Peyer's patch (tissue), 4 donors: ENCODE measurements at places on chromosomes 2 and 18. TPM values are rescaled to one million over a fixed set of nuclear protein-coding genes. Genes with fewer than 3 reads are reported as not detected.

The ABCG5 gene
- total RNA-seq, result 3.5 TPM

DNA sequence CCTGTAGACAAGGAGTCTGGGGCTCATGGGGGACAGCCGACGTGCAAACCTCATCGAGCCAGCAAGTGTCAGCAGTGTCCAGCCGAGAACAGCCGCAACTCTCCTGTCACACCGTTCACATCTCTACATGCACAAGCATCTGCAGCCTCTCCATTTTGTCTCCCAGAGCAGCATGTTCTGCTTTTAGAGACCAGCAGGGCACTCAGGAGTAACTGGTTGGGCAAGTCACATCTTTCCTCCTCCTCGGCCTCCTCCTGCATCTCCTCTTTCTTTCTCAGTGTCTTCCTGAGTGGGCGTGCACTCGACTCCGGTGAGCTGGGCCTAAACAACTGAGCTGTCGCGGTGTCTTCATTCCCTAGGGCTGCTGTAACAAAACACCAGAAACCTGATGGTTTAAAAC lies 249.9 kb downstream of the SH3BP4 start:
- H3K4me1 ChIP-seq, result no peaks in the 10 kb centered on the region
- no peaks in the 10 kb centered on the region for H3K27me3 ChIP-seq
- no peak overlapping the region for H3K4me3 ChIP-seq
- H3K27ac ChIP-seq, result no peak overlapping the region
- DNase-seq, result no peak

GRCh38 chr18:37332628-37333420 lies 232.8 kb downstream of the CELF4 start:
- no peaks in the 10 kb centered on the region for H3K27me3 ChIP-seq
- no peak for DNase-seq
- no peaks in the 10 kb centered on the region for H3K36me3 ChIP-seq
- H3K27ac ChIP-seq, result no peak overlapping the region

DNA sequence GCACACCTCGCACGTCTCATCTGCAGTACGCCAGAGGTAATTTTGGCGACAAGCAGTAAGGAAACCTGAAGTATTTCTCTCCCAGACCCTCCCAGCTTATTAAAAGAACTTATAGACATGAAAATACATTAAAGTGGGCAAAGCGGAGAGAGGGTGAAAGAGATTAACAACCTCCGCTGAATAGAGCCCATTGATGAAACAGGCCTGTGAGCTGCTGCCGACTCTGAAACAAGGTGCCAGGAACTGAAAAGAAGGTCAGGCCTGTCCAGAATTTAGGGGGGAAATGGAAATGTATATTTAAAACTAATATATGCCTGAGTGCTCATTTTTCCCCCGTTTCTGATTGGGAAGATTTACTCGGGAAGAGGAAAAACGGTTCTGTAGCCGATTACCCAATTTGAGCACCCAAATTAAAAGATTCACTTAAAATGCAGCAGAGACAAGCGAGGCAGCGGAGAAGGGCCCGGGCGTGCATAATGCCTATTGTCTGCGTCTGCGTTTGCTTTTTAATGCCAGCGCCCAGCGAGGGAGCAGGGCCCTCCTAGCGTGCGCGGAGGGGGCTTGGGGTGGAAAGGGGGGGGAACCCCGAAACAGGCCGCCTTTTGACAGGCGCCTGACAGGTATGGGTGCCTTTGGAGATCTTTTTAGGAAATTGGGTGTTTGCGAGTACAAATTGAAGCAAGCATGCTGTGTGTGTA lies 316.2 kb downstream of the GBX2 start:
- no peaks in the 10 kb centered on the region for H3K36me3 ChIP-seq
- no peak for DNase-seq
- no peak overlapping the region for H3K4me3 ChIP-seq
- no peak overlapping the region for H3K27ac ChIP-seq
- H3K27me3 ChIP-seq, result no peaks in the 10 kb centered on the region
- H3K4me1 ChIP-seq, result no peaks in the 10 kb centered on the region

DNA sequence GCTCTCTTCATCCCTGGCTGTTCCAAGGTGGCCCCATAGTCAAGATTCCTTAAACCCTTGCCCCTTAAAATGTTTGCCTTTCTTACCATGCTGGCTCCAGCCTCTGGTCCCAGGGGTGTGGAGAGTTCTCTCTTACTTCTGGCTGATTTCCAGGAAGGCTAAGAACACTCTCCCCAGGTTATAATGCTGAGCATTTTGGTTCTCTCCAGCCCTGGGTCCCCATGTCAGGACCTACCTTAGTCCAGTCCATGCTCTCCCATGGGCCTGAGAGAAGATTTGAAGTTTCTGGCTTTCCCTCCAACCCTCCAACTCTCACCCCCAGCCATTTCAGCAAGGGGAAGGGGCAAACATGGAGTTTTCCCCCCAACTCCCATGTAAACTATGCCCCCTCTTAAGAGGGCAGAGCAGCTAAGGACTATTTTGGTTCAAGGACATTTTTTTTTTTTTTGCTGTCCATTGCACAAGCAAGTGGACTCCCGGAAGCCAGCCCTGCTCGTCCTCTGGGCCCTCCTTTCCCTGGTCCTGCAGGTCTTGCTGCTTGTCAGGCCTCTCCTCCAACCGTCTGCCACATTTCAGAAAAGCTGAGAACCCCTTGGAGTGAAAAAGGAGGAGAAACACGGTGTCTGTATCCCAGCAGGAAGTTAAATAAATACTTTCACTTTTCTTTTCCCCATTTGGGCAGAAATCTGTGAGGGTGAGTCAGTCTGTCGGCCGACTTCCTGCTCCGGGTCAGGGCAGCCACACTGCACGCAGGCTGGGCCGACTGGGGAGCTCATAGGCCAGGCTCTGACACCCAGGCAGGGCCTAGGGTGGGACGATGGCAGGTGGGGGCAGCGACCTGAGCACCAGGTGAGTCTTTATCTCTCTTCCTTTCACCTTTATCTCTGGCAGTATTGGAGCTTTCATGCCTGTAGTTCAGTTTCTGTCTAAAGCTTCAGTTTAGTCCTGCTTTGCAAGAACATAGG lies at the start of gene SP140L:
TSS of gene SP140L (plus strand) at position 741 of the 965 bp plus-strand sequence. CDS start at position 818, 77 bp downstream.
- H3K36me3 ChIP-seq, result no peaks in the 10 kb centered on the region
- peak; percentile 84 for DNase-seq
- H3K4me1 ChIP-seq, result no peaks in the 10 kb centered on the region
- H3K27ac ChIP-seq, result peak within 1 kb of the TSS; percentile 81
- H3K27me3 ChIP-seq, result no peaks in the 10 kb centered on the region

The ATL2 gene
- total RNA-seq, result 170 TPM

DNA sequence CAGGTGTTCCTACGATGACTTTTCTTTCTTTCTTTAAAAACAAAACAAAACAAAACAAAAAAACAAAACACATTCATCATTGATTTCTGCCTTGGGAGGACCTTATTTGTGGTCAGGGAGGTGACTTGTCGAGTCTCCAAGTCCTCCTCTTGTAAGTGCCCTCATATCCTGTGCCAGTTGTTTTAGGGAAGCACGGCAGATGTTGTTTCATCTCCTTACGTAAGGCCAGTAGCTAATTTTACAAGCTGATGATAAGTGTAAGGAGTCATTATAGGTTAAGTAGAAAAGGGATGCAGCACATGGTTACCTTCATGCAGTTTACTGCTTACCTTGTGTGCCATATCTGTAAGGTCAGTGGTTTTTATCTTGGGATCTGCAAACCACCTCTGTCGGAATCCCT lies 52.2 kb downstream of the MRPS9 start:
- no peaks in the 10 kb centered on the region for H3K4me1 ChIP-seq
- H3K27me3 ChIP-seq, result no peaks in the 10 kb centered on the region
- no peaks in the 10 kb centered on the region for H3K36me3 ChIP-seq

DNA sequence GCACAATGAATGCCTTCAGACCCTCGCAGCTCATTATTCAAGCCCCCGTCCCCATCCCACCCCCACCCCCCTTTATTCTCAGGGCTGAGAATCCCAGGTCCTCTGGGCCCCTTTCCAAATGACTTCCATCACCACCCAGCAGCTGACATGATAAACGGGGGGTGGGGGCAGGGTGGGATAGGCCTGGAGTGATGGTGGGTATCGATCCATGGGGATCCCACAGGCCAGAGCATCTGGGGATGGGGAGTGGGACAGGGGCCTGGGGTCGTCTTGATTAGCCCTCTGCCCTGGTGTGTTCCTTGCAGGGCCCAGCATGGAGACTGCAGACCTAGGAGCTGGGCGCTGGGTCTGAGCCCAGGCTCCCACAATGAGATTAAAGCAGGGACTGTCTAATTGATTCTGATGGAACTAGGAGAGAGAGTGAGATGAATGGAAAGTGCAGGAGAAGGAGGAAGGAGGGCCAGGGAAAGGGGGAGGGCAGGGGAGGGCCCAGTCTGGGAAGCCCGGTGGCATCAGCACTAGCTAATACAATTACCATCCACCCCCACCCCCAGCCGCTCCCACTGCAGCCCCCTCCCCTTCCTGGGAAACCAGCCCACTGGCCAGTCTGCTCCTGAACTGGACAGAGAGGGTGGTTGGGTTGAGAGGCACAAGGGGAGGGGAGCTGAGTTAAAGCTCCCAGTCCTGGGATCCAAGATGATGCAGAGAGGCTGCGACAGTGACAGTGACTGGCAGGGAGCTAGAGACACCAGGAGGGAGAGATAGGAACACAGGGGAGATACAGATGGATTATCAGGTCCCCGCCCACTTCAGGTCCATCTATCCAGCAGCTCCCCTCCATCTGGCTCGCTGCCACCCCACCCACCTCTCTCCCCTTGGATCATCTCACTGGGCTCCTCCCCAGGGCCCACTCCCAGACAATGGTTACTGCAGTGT lies 13.1 kb upstream of the TNS1 start:
- no peak for DNase-seq
- H3K4me3 ChIP-seq, result no peak overlapping the region
- no peaks in the 10 kb centered on the region for H3K4me1 ChIP-seq
- no peak overlapping the region for H3K27ac ChIP-seq
- no peaks in the 10 kb centered on the region for H3K27me3 ChIP-seq
